ENCODE measurements at places on chromosomes 1 and 21. TPM values are rescaled to one million over a fixed set of nuclear protein-coding genes. Genes with fewer than 3 reads are reported as not detected.

- DNase-seq, result no peak
These were observed 147.6 kb upstream of the DEPDC1 start for GRCh38 chr1:68644504-68644903.

DNA sequence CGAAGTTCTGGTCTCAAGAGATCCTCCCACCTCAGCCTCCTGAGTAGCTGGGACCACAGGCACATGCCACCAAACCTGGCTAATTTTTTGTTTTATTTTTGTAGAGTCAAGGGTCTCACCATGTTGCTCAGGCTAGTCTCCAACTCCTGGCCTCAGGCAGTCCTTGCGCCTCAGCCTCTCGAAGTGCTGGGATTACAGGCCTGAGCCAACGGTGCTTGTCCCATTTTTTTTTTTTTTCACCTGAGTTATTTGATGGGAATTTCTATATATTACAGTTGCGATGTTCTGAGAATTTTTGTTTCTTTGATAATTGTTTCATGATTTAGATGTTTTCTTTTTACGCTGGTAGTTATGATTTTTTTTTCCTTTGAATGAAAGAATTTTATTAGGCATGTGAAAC lies 2.5 kb downstream of the RABGAP1L start:
- DNase-seq, result no peak

DNA sequence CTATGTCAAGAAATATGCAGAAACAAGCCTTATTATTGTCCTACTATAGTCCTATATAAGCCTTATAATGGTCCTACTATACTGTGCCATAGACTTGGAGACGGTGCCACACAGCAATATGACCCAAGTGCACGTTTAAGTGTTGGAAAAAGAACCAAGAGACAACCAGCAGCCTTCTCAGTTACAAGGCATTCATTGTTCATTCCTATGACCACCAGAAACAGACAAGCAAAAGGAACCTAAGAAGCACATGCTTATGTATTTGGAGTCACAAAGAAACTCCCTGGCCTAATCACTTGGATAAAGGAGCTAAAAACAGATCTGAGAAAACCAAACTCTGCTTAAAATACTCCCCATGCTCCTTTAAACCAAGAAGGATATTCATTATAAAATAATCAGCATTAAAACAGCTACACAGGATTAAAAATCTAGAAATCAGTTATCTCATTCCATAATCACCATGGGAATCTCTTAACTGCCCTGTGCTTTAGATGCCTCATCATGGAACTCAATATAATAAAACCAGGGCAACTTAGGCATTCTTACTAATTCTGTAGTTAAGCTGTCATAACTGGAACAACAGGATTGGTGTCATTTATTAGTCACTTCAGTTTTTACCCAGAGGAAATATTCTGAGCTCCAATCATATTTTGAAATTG lies 7.0 kb downstream of the COLGALT2 start:
- DNase-seq, result no peak

DNA sequence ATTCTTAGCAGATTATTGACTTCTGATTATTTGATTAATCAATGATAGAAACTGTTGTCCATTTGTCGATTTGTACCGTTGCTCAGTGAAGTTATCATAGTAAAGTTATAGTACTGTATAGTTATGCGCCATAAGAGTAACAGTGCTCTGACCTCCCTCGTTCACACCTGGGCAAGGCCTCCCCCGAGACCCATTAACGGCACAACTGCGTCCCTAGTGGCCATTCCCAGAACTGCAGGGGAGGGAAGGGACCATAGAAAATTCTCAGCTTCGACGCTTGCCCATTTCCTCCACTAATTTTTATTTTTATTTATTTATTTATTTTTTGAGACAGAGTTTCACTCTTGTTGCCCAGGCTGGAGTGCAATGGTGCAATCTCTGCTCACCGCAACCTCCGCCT lies 334.4 kb downstream of the DSCAM start:
- peak; percentile 27 for DNase-seq

DNA sequence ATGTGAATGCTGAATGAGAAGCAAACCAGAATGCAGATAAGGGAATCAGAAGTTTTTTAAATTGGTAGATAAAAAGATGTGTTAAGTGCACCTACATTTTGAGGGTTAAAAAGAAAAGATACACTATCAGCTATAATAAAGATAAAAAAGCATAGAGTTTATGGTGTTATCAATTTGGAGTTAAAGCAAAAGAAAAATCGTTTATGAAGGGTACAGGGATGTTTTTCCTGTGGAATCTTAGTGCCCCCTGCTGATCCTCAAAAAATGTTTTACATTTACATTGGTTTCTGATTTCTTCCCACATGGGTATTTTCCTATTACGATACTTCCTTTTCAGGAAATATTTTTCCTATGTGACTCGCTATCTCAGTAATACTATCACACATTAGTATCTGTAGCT lies 293.5 kb downstream of the MRPL39 start:
- DNase-seq, result no peak

GRCh38 chr1:1306661-1307260 lies 969 bp downstream of the ACAP3 start:
- DNase-seq, result no peak

GRCh38 chr1:10779201-10779600 lies 17.2 kb downstream of the CASZ1 start:
- DNase-seq, result no peak

- peak; percentile 3 for DNase-seq
These were observed 8.7 kb downstream of the TPRG1L start for GRCh38 chr1:3633344-3634058.

- no peak for DNase-seq
These were observed 13.2 kb upstream of the POU3F1 start for GRCh38 chr1:38059635-38060250.

DNA sequence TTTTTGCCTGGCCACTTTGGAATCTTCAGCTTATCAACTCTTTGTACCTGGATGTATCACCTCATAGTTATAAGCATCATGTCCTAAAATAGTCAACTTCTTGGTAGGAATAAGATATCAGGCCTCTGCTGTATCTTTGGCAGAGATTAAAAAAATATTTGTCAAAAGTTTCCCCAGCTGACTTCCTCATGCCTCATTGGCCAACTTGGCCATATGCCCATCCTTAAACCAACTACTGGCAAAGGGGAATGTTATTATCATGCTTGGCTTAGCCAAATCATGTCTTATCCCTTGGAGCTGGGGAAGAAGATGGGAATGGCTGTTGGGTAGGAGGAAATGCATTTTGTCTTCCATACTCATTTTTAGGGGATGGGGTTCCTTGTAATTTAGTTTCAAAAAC lies 23.4 kb downstream of the NFASC start:
- no peak for DNase-seq

DNA sequence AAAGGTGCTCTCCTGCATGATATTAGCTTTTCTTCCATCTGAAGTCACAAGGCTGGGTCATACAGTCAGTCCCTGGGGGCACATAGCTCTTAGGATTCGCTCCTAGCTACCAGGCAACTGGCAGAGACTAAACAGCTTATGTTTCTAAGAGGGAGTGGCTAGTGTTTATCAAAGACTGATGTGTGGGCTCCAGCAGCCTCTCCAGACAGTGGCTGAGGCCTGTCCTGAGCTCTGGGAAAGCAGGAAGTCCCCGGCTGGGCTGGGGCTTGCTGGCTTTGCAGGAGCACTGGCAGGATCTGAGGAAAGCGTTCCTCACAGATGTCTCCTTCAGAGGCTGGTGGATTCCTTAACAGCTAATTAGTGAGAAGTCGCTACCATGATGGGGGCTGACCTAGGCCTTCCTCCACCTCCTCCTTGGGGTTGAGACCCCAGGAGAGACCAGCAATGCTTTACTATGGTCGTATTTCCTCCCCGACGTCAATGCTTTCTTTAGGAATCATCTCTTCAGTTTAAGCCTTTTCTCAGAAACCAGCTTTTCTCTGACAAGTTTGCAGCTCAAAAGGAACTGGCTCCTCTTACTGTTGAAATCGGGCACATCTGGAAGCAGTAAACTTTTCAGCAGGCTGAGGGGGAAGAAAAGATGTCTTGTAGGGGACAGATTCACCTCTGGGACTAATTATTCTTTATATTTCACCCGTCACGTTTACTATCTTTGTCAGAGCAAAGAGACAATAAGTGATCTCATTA lies 33.5 kb upstream of the HHAT start:
- peak; percentile 39 for DNase-seq

DNA sequence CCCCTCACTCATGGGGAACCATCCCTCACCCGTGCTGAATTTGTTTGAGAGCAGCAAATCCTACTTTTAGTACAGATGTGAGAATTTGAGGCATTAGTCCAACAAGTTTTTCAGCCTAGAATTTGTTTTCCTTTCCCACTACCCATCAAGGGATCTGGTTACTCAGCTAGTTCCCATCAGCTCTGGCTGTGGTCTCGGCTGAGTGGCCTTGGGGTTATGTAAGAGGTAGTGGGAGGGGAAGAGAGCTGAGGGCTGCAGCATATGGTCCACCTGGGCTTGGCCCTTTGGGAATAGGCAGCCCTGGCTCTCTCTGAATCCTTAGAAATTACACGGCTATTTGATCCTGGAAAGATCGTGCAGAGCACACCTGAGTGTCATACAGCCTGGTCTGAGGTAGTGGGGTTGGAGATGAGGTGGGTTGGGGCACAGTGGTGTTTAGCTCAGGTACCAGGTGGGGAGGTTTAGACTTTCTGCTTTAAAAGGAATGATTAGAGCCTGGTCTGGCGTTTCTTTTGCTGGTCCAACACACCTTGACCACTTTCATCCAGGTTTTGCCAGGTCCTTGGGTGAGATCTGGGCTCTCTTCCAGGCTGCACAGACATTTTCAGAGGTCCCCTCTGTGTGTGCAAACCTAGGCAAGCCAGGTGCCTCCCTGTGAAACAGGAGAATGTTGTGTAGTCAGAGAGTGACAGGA lies 4.2 kb downstream of the GSTM4 start:
- no peak for DNase-seq

DNA sequence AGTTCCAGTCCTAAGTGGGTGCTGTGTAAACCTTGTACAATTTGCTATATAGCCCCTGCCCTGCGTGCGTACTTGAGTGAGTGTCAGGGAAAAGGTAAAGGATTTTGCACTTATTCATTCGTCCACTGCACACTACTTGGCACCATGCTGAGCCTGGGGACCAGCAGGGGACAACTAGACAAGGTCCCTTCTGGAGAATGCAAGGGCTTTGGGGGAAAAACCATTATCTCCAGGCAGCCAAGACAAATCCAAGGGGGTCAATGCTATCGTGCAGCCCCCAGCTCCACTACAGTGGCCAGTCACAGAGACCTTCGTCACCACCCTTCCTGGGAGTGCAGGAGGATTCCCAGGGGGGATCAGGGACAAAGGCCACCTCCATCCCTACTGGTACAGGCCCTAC lies 39.7 kb downstream of the MATN1 start:
- DNase-seq, result no peak

GRCh38 chr1:192920412-192920811 lies 111.6 kb downstream of the RGS2 start:
- DNase-seq, result no peak

DNA sequence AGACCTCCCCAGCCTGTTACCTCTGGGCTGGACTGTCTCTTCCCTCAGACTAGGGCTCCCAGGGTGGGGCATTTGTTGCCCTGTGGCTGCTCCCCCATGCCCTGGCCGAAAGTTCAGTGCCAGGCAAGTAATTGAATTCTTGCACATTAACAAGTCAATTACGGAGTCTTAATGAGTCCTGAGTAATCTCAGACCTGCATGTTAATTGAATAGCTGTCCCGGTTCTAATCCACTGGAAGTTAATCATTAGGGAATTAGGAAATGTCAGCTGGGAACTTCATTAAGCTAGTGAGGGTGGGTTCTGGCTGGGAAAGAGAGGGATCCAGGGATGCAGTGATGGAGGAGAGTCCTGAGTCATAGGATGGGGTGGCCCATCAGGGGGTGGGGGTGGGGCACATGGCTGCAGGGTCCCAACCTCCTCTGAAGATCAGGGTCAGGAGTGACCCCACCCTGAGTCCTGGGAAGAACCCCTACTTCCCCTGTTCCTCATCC lies 47.1 kb upstream of the CSF3R start:
- DNase-seq, result no peak

DNA sequence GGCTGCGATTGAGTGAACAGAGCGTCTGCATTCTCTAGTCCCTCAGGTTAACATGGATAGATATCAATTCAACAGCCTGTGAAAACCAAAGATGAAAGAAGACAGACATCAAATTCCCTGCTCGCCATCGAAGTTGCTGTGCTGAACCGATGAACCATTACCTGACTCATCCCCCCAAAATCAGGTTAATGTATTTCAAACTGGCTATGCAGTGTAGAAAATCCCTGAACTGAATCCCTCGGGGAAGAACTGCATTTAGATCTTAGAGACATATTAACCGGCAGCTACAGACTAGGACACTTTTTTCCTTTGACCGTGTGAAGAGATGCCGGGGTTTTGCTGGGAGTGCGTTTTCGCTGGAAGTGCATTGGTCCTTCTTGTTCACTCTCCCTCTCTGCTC lies 213.2 kb upstream of the KIAA0040 start:
- DNase-seq, result no peak

DNA sequence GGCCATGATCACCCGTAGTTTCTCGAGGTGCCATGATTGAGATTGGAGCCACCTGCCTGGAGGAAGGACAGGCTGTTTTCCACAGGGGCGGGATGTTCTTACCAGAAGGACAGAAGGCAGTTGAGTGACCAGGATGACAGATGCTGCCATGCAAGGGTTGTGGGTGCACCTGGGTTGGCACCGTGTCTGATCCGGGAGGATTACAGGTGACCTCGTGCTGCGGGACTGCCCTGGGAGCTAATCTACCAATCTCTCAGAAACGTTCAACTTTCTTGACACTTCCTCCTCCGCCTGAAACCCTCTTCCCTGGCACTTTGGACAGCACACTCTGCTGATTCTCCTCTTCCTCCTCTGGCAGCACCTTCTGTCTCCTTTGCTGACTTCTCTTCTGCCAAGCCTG lies 13.8 kb upstream of the SLC6A9 start:
- no peak for DNase-seq

GRCh38 chr1:218344814-218345672 lies at the start of gene TGFB2:
TGFB2 (plus strand) TSS chr1:218345336; CDS start chr1:218346702, 1,366 bp downstream.
- DNase-seq, result no peak

- no peak for DNase-seq
These were observed 680 bp upstream of the CNN3 start for GRCh38 chr1:94927405-94928175.

DNA sequence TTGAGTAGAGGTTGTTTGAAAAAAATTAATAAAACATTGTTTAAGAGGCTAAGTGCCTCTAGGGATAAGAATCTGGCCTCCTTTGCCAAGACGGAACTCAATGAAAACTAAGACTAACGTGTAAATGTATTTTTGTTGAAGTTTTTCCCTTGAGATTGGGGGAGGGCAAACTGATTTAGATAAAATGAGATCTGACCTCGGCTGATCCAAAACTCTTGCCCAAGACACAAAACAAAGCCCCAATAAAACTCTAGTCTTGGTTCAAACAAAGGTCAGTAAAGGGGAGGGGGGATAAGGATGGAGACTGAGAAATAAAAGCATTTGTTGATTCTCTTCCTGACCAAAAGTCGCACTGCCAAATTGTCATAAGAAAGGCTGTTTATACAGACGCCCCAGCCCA lies 134.8 kb upstream of the DPT start:
- DNase-seq, result no peak

GRCh38 chr1:57916041-57916440 lies 492.2 kb upstream of the DAB1 start:
- DNase-seq, result no peak

Gene C4BPA
- not detected for total RNA-seq

Gene KRTAP20-4
- not detected for total RNA-seq

Gene MMP23B
- total RNA-seq, result 162 TPM

Gene ADCY10
- total RNA-seq, result 0.07 TPM

Gene UBL4B
- total RNA-seq, result not detected

Gene IFNLR1
- total RNA-seq, result 0.47 TPM
